ENCODE measurements at places on chromosomes 3 and 15.

DNA sequence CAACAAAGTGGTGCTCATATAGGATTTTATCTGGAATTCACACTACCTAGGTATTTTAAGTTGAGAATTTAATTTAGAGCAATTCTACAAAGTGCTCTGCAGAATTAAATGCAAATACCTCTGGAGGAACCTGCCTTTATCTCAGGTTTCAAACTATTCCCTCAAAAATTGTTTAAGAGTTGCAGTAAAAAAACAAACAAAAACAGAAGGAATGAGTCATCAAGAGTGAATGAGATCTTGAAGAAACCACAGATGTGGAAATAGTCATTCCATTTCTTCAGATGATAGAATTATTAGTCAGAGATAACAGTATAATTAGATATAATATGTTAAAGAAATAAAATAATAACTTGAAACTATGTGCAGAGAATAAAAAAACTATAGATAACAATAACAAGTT, 80.8 kb upstream of the SCN5A start:
- DNase-seq: peak; percentile 9

- DNase-seq: no peak
Measured at GRCh38 chr3:169143506-169143905, 520.0 kb downstream of the MECOM start.

- DNase-seq: no peak
Measured at GRCh38 chr15:64991536-64992135, 1.9 kb upstream of the SPG21 start.

- DNase-seq: no peak
Measured at GRCh38 chr15:67050522-67051087, 14.8 kb upstream of the SMAD3 start.

- no peak for DNase-seq
Measured at GRCh38 chr15:78878356-78878755, 5.7 kb downstream of the MORF4L1 start.

- no peak for DNase-seq
Measured at GRCh38 chr3:177574222-177574856, 377.1 kb upstream of the TBL1XR1 start.

- DNase-seq: peak; percentile 82
Measured at GRCh38 chr15:83287541-83288027, 3.1 kb upstream of the BNC1 start.

DNA sequence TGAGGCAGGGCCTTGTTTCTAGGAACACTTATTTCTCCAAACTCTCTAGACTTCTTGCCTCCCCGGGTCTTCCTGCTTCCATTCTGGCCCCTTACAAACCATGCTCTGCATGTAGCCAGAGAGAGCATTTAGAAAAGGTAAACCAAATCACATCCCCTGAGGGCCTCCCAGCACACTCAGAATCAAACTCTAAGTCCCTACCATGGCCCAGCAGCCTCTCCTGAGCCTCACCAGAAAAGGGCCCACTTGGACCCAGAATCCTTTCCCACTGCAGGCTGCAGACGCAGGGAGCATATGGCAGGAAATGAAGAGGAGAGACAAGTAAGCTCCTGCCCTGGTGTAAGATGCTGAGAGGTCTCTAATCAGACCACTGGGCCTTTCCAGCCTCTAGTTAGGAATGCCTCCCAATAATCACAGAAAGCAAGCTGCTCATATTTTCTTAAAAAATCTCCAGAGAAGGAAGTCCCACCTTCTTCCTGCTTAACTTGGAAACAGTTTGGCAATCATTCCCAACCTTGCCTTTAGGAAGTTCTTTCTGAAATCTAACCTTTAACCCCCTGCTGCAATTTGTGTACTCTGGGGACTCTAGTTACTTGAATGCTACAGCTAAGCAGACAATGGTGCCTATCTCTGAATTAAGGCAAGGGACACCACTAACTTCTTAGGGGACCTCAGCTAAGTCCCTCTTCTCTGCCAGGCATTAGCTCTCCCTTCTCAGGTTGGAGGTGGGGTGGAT, 4.2 kb downstream of the AMOTL2 start:
- no peak for DNase-seq

GRCh38 chr3:164673738-164674137, 404.6 kb downstream of the SI start:
- DNase-seq: no peak

DNA sequence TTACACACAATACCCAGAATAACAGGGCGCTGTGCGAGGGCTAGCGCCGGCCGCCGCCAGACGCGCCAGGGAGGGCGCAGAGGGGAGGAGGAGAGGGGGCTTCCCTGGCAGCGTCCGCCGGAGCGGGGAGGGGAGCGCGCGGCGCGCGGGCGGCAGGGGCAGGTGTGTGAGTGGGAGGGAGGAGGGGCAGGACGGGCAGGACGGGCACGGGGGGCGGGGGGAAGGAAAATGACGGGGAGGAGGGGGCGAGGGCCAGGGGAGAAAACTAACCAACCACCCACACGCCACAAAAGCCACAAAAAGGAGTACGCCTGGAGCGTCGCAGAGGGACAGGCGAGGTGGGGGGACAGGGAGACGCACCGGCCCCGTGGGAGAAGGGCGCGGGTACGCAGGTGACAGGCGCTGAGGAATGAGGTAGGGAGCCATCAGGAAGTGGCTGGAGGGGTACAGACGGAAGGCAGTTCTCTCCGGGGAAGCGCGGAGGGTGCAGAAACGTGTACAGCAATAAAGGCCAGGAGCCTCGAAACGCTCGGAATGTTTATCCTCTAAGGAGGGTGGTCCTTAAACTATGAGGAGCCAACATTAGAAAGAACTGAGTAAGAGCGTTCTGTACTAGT, 610 bp upstream of the SATB1 start:
- no peak for DNase-seq

DNA sequence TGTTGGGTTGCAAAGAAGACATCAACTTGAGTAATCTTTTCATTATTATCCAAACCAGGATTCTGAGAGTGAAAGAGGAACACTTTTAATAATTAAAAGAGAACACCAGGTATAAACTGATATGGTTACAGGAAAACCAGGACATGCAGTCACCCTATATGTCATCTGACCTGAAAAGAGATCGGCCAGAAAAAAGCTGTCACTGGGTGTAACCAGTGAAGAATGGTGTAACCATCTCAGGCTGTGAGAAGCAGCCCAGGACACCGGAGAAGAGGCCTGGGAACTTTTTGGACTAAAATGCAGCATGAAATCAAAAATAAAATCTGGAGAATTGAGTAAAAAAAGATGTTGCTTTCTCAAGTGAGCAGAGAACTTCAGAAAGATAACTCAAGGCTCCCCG, 10.1 kb upstream of the CCDC80 start:
- no peak for DNase-seq

DNA sequence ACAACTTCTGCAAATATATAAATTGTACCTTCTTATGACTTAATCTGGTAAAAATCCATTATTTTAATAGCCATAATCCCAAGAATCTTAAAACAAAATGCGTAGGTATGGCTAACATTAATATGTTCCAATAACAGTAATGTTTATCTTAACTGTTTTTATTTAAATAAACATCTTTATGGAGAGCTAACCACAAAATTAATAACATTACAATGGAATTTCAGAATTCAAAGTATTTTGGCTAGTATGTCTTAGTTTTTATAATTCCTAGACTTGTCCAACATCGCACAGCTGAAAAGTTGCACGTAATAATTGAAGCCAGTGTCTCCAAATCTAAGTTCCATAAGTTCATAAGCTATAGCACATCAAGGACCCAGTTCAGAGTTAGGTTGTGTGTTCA, 47.6 kb downstream of the ANKRD28 start:
- DNase-seq: no peak

DNA sequence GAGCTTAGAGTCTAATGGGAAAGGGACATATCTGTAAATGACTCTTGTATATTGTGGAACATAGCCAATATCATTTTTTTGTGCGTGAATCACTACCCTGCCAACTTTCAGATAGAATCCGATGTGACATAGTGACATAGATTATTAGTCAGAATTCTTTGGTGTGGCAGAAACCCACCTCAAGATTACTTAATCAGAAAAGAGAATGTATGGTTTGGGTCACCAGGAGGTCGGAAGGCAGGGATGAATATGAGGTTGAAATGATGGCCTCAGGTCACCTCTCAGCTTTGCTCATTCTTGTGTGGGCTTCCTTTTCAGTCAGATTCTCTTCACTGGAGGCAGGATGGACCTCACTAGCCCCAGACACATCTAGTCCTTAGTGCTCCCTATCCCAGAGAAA, 41.4 kb downstream of the SNAPC5 start:
- DNase-seq: no peak

GRCh38 chr3:122668930-122669730, 11.5 kb upstream of the PARP14 start:
- peak; percentile 62 for DNase-seq

- peak; percentile 36 for DNase-seq
Measured at GRCh38 chr3:16369276-16369675, 104.3 kb downstream of the OXNAD1 start.

DNA sequence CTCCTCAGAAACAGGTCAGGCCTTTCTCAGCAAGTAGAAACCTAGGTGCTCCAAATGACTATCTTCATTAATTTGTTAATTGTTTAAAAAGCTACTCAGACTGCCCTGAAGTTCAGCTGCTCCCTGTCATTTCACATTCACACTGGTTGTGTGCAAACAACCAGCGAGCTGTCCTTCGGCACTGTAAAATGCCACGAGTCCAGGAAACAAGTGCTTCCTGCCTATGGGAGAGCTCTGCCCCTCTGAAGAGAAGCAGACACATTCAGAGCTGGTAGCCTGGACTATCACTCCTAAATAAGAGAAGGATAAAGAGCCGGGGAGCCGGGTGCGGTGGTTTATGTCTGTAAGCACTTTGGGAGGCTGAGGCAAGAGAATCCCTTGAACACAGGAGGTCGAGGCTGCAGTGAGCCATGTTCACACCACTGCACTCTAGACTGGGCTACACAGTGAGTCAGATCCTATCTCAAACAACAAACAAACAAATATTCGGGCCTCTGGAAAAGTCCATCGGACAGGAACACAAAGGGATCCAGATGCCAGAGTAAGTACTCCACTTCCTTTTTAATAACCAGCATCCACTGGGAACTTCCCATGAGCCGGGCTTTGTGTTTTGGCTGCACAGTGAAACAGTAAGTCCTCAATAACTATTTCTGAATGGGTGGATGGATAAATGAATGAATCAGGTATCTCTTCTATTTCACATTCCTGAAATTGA, 114.4 kb upstream of the WNT5A start:
- DNase-seq: no peak

GRCh38 chr3:132445817-132446216, 28.5 kb downstream of the DNAJC13 start:
- peak; percentile 60 for DNase-seq

DNA sequence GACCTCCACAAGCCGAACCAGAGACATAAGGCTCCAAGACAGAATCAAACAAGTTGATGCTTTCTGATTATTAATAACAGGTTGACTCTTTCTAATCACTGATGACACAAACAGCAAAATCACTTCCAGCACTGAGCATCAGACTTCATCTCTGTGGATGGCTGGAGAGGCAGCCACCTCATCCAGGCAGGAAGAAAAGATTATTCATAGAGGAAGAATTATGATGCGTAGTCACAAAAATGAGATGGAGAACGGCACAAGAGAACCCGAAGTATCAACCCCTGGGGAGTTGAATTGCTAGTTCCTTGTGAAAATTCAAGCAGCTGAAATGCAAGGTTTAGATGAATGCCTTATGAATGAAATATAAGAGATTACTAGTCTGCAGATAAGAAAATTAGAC, 49.9 kb upstream of the LMCD1 start:
- DNase-seq: no peak
